Activated CD4-positive, alpha-beta memory T cell treated with anti-CD3 and anti-CD28 coated beads for 36 hours (primary cell): ENCODE measurements at places on chromosomes 13 and 19. TPM values are rescaled to one million over a fixed set of nuclear protein-coding genes. Genes with fewer than 3 reads are reported as not detected.

DNA sequence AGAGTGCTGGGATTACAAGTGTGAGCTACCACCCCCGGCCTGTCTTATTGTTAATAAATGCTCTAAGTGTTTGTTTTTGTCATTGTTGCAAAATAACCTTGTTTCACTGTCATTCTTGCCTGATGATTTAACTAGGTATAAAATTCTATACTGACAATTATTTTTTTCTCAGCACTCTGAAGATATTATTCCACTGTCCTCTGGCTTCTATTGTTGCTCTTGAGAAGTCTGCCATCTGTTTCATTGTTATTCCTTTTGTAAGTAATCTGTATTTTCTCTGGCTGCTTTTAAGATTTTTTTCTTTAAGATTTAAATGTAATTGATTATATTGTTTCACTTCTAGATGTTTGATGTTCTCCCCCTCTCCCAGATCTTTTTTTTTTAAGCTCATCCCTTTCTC lies 17.6 kb downstream of the ZNF420 start:
- no peaks in the 10 kb centered on the region for H3K4me1 ChIP-seq
- no peak for DNase-seq
- H3K27ac ChIP-seq: no peak overlapping the region
- no peaks in the 10 kb centered on the region for H3K27me3 ChIP-seq
- H3K36me3 ChIP-seq: peaks cover 95% of the 10 kb centered on the region
- H3K4me3 ChIP-seq: no peak overlapping the region

DNA sequence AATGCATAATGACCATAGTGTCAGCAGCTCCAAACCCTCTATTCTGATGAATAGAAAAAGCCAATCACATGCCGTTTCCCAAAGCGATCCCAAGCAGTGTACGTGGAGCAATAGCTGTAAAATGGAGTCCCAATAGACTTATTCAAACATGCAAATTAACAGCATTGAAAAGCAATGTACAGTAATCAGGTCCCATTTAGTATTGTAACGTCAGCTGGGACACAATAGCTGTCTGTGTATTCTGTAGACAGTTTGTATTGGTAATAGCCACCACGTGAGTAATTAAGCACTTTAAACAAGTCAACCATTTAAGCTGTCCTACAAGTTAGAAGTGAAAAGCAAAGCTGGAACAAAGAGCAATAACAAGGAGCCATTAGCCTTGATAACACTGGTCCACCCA lies 698.2 kb downstream of the PCDH17 start:
- no peaks in the 10 kb centered on the region for H3K4me1 ChIP-seq
- no peak overlapping the region for H3K27ac ChIP-seq
- H3K27me3 ChIP-seq: no peaks in the 10 kb centered on the region
- no peaks in the 10 kb centered on the region for H3K36me3 ChIP-seq
- H3K4me3 ChIP-seq: no peak overlapping the region

- H3K27ac ChIP-seq: no peak overlapping the region
- H3K4me1 ChIP-seq: no peaks in the 10 kb centered on the region
- H3K27me3 ChIP-seq: peaks cover 14% of the 10 kb centered on the region
These were observed 14.6 kb upstream of the DIAPH3 start for GRCh38 chr13:60178327-60178726.

DNA sequence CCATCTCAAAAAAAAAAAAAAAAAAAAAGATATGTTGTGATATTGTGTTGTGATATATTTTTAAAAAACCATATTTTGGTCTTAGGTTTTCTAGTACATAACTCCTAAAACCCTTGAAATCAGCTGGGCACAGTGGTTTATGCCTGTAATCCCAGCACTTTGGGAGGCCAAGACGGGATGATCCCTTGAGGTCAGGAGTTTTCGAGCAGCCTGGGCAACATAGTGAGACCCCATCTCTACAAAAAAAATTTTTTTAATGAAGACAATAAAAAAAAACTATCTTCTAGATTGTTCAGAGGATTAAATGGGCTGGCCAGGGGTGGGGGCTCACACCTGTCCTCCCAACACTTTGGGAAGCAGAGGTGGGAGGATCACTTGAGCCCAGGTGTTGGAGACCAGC lies 1.3 kb upstream of the DCAF15 start:
- no peak for DNase-seq
- H3K4me3 ChIP-seq: no peak overlapping the region
- H3K27me3 ChIP-seq: no peaks in the 10 kb centered on the region
- no peak overlapping the region for H3K27ac ChIP-seq
- peaks cover 5% of the 10 kb centered on the region for H3K36me3 ChIP-seq

- H3K27me3 ChIP-seq: no peaks in the 10 kb centered on the region
- H3K36me3 ChIP-seq: peaks cover 58% of the 10 kb centered on the region
- H3K4me1 ChIP-seq: peaks cover 3% of the 10 kb centered on the region
- no peak overlapping the region for H3K4me3 ChIP-seq
- DNase-seq: no peak
These were observed 14.2 kb downstream of the ZNF473 start for GRCh38 chr19:50039968-50040367.

The CNN1 gene
- not detected for total RNA-seq

The CERS4 gene
- total RNA-seq: 24.3 TPM

The IGFL1 gene
- total RNA-seq: not detected

The ZNF536 gene
- not detected for total RNA-seq
